ENCODE measurements at places on chromosomes 2 and 18.

DNA sequence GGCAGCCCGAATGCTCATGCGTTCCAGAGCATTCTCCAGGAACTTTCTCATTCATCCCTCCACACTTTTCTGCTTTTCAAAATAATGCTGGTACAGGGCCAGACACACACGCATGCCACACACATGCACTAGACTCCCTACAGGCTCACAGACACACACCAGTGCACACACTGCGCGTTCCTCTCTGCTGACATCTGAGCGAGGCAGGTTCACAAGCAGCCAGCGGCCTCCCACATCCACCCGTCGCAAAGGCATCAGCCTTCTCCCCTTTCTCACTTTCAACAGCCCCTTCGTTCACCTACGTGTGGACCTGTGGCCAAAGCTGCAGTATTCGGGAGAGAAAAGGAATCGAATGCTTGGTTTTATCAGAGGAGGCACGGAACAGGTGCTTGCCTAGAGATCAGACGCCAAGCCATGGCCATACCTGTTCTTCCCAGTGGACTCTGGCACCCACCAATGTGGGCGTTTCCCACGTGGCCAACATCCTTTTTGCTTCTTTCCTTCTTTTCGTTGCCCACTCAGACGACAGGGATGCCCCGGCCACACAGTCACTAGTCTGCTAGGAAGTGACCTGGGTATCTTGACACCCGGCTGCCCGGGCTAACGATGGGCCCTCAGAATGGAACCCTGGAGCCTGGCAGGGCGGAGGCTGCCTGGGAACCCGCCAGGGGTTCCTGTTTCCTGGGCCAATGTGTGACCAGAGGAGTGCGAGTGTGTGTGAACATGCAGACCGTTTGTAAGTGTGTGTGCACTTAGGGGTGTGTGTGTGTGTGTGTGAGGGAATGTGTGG, 85.8 kb upstream of the ID2 start:
- no peak for DNase-seq

DNA sequence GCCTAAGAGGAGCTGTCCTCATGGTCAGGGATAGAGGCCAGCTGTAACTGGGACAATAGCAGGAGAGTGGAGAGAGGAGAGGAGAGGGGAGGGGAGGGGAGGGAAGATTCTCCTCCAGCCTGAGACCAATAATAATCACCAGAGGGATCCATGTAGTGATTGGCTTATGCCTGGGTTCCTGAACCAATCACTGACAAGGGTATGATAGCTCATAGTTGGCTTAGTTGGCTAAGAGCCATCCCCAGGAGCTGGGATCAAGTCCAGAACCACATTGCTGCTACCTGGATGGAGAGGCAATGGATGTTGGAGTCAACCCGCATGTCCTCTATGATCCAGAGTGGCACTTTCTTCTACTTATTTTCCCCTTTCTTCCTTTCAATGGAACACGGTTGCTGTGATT, 7.7 kb upstream of the ST8SIA5 start:
- no peak for DNase-seq

DNA sequence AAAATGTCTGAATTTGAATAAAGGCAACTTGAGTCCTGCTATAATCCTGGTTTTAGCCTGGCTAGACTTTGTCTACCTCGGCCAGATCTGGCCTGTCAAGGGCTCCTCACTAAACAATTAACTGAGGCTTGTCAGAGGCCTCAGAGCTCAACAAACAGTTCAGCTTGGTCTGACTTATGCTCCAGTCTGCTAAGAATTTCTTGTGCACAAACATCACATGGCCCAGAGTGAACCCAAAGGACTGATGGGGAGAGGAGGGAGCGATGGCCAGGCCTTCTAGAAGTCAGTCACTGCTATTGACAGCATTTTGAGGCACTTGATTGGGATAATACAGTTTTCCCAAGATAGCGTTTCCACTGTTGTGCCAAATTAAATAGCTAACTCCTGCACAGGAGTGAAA, 555.1 kb upstream of the ID2 start:
- DNase-seq: no peak

DNA sequence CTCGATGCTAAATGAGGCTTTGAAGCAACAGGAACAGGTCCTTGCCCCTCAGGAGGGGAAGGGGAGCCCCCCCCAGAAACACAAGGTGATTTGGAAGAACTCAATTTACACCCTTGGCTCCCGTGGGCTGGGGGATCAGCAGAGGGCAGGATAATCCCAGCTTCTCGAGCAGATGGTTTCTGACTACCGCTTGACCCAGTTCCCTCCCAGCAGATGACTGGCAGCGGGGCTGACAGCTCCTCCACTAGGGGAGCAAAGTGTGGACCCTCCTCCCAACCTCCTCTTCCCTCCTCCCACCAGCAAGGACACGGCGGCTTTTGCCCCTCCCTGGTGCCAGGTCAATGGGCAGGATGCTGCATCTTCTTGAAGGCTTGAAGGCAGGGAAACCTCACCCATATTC, 3.5 kb upstream of the INHBB start:
- DNase-seq: no peak
